ENCODE measurements at places on chromosomes 5 and 9.

DNA sequence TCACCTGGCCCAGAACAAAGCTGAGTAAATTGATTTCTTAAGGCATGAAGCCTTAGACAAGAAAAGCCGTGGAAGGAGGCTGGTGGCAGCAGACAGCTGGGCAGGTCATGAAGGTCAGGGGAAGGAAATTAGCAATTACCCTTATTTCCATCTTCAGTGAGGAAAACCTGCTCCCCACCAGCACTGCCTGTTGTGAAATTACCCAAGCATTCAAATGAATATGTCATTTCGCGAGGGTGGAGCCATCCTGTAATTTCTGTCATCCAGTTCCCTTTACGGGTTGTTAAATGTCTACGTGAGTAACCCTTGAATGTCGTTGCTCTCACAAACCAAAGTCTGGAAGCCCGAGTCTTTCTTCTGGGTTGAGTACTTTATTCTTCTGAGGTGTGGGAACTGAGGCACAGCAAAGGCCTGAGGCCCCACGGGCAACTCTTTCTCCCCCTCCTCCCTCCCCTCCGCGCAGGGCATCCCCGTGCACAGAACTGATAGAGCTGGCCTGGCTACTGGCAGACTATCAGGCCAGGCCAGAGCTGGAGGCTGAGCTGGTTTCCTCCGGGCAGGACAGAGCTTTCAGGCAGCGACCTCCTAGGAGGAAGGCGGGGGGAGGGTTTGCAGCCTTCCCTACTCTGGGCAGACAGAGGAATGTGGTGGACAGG lies 22.0 kb upstream of the AK3 start:
- DNase-seq = no peak

DNA sequence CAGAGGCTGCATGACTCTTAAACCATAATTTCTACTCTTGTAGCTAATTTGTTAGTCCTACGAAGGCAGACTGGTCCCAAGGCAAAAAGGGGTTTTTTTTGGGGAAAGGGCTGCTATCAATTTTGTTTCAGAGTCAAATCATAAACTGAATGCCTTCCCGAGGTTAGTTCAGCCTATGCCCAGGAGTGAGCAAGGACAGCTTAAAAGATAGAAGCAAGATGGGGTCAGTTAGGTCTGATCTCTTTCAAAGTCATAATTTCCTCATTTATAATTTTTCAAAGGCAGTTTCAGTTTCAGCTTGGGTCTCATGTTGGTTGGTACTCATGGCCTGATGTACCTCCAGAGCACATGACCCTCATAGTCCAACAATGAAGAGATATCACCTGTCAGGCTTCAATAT lies 7.9 kb upstream of the RXFP3 start:
- no peak for DNase-seq

GRCh38 chr9:100372648-100373047 lies 19.9 kb upstream of the TEX10 start:
- DNase-seq = no peak

DNA sequence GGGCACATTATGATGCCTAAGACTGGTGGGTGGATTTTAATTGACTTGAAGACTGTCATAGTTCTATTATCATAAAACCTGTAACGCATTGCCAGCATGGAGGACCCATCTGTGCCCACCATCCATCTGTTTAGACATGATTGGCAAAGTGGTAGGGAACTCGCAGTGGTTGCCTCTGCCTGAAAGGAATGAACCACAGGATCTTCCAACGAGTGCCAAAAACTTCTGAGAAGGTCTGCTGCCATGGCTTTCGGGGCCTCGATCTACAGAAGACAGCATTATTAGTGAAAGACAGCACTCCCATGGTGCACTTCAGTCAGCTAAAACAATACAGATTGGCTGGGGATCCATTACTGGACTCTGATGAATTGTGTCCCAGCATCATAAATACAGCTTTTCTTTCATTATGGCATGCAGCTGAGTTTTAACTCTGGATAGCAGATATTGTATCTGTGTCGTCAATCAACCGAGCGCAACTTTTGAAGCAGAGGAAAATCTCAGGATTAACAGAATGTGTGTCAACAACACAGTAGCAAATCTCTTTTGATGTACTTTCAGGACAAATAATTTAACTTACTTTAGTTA lies 74.3 kb downstream of the ZDHHC21 start:
- DNase-seq = no peak

DNA sequence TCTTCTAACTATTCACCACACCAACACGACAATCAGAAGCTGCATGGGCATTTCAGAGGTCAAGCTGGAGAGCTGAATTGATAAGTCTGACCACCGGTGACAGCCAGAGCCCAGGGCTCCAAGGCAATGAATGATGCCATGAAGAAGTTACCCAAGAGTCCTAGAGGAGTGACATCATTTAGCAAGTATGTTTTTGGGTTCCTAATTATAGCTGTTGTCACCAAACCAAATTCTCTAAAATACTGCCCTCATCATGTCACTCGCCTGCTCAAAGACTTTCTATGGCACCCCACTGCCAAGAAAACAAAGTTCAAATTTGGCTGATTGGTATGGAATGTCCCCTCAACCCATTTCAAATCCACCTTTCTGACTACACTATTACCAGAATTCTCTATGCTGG lies 235.1 kb downstream of the SPOCK1 start:
- no peak for DNase-seq

- DNase-seq = peak; percentile 95
These were observed 39.5 kb upstream of the GARNL3 start for GRCh38 chr9:127224883-127225739.

DNA sequence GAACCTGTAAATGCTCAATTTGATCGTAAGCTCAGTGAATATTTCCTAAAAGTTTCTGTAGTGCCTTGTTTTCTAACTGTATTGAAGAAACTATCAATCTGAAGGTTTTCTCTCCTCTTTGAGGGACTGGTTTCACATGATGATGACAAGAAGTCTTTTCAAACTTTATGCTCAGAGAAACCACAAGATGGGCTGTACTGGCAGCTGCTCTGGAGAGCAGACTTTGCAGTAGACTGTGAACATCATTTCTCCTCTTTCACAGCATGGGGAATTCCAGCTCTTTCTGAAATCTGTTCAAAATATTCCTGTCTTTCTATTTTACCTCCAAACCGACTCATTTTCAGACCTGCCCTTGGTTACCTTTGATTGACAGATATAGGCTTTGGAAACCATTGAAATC lies 194.4 kb downstream of the IZUMO3 start:
- DNase-seq = no peak

DNA sequence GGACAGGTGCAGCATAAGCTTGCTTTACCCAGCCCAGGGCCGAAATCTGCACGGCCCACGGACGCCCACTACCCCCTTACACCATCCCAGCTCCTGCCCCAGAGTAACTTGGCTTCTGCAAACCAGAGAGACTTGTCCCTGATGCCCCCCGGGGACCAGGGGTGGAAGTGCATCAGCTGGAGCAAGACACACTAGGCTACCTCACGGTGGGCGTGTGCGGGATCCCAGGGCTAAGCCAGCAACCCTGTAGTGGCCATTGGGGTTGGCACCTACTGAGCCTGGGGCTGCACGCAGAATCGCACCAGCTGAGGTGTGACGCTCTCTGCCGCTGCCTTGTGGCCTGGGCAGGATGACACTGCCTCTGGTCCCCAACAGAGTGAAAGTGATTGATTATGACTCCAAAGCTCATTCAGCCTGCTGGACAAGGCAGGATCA lies 6.1 kb upstream of the ZNF79 start:
- DNase-seq = peak; percentile 67

DNA sequence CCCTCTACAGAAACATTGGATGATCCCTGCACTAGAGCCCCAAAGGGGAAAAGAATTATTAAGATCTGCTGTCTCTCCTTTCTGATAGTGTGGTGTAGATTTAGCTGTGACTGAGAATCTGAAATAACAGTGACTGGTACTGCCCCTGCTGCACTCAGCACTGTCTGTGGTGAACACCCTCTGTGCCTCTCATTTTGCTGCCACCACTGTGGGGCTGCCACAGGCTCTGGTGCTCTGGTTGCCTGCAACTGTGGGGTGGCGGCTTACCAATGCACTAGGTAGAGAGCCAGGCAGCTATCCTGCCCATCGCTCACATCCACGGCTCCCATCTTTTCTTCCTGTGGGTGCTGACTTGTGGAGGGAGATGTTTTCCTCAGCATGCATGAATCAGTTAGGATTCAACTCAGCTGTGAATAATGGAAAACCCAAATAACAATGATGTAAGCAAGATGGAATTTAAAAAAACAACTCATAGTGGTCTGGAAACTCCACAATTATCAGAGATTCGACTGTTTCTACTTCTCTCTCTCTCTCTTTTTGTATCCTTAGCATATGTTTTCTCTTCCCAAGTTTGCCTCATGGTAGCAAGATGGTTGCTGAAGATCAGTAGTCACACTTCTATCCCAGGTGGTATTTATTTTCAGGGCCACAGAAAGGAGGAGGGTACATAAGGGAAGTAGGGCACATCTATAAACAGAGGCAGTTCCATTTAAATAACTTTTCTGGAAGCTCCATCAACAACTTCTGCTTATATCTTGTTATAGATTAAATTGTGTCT lies 99.8 kb upstream of the DAP start:
- no peak for DNase-seq

GRCh38 chr9:137355761-137356365 lies 53.8 kb upstream of the NRARP start:
- no peak for DNase-seq

GRCh38 chr9:130956636-130957450 lies 17.8 kb upstream of the FIBCD1 start:
- no peak for DNase-seq

DNA sequence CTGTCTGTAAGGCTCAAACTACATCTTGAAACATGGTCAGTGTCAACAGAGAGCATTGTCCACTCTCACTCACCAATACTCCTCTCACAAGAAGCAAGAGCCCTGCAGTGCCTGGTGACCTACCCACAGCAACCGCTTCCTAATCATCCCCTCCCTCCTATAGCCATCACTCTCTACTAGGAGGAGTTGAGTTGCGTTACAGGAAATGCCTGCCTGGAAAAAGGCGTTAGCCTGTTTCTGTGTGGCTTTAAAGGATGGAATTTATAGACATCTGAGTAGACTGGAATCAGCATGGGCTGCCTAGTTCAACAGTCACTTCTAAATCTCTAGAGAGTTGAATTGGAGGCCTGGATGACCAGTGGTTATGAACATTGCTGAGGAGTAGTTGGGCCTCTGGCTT lies 108.3 kb upstream of the FER start:
- no peak for DNase-seq

DNA sequence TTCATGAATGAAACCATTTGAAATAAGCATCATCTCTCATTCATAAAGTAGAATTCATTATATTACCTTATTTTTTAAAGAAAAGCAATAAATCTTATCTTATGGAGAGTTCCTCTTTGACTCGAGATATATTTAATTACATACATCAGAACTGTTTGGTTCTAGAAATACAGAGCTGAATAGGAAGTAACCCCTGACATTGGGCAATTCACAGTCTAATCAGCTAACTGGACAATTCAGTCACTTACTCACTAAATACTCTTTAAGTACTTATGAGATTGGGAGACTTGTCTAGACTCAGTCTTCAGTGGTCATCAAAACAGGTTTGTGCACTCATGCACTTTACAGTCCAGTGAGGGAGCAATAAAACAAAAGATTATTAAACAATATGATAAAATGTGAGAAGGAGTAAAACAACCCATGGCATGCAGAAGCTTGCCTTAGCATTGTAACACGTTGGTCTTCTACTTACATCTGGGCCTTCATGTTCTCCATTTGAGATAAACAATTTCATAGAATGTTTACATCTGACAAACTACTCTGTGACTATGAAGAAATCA lies 11.5 kb upstream of the FBXO38 start:
- no peak for DNase-seq

DNA sequence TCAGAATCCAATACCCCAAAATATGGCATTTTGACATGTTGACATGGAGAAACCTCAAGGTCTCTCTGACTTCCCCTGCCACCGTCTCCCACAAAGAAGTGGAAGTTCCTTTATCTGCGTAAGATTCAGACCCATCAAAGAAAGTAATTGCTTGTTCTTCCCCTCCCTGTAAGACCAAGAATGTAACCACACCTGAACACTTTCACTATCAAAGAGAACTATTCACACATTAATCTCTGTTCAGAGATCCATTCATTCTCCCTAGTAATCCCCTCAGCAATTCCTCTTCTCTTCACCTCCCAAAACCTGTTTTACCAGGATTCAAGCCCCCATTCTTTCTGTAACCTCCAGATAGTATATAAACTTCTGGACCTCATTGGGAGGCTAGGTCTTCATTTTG lies 4.1 kb upstream of the SLC1A1 start:
- DNase-seq = no peak

DNA sequence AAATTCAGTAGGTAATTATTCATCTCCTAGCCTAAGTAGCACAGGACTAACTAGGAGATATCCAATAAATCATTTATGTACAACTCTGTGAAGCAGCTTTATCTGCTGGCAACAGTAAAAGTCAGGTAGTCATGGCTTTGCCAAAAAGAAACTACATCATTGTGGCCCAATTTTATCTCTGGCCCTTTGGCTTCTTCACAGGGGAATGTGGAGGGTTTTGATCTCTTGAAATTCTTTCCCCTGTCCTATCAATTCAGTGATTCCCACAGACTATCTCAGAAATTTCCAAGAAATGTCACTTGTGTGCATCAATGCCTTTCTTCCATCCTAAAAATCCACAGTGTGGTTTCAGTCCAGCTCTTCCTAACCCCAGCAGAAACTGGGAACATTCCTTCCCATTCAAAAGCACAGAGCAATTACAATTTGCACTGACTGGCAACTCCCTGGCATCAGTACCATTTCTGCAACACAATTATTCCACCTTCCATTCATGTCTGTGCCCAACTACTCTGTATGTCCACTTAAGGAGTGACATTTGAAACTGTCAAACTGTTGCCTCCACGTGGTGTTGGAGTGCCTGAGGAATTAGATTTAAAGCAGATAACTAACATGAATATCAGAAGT lies 6.6 kb downstream of the CDC14B start:
- DNase-seq = no peak

GRCh38 chr5:6412811-6413210 lies 34.5 kb upstream of the MED10 start:
- no peak for DNase-seq

GRCh38 chr5:113062869-113063508 lies 86.4 kb downstream of the DCP2 start:
- no peak for DNase-seq

GRCh38 chr5:138610918-138611677 lies 35.9 kb upstream of the HSPA9 start:
- no peak for DNase-seq

GRCh38 chr5:181160152-181160754 lies 12.9 kb downstream of the OR2V2 start:
- peak; percentile 79 for DNase-seq

- DNase-seq = peak; percentile 48
These were observed 1.2 kb downstream of the JMY start for GRCh38 chr5:79236970-79237739.

- DNase-seq = no peak
These were observed 33.8 kb downstream of the PLEKHG4B start for GRCh38 chr5:125815-126214.

DNA sequence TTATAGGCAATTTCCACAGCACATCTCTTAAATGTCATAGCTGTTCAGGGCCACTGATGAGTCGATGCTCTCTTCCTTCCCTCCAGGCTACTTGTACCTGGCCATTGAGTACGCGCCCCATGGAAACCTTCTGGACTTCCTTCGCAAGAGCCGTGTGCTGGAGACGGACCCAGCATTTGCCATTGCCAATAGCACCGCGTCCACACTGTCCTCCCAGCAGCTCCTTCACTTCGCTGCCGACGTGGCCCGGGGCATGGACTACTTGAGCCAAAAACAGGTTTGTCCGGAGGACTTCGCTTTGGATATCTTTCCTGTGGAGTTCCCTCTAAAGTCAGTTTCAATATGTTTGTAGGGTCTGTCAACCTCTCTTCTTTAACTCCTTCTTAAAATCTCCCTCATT lies 84.3 kb downstream of the EQTN start:
- no peak for DNase-seq

Data from activated CD8-positive, alpha-beta T cell treated with anti-CD3 and anti-CD28 coated beads, Interleukin-2, amount 10 ng/mL, durations not matched to agents 7 days and 5 days (primary cell).